ENCODE measurements at places on chromosomes 3 and 15. TPM values are rescaled to one million over a fixed set of nuclear protein-coding genes. Genes with fewer than 3 reads are reported as not detected.

Gene GOLGA8J
- total RNA-seq: not detected

DNA sequence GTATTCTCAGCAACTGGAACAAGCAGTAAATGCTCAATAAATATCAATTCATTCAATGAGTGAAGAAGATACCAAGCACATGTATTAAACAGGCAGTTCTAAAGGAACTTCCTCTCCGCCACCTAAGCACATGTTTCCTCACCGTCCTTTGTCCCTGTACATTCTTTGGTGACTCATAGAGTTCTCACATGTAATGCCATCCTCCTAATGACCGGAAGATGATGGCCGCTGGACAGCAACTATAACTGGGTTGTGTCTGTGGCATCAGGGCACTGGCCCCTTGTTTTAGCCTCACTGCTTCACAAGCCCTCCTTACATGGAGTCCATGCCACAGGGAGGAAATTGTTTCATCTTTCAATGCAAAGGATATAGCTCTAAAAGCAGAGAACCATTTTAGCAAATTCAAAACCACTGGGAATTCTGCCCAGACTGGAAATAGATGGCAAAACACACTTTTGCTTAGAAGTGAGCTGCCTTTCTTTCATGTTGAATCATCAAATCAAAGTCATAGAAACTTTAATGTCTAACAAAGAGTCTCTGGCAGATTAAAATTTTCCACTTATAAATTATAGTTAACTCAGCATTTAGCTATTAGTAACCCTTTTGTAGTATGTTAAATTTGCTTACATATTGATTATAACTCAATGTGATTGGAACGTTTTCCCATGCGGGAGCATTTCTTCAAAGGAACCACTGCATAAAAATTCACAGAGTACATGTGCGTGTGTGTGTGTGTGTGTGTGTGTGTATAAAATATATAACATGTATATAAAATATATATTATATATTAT, 74.1 kb downstream of the GAP43 start:
- no peak for DNase-seq

DNA sequence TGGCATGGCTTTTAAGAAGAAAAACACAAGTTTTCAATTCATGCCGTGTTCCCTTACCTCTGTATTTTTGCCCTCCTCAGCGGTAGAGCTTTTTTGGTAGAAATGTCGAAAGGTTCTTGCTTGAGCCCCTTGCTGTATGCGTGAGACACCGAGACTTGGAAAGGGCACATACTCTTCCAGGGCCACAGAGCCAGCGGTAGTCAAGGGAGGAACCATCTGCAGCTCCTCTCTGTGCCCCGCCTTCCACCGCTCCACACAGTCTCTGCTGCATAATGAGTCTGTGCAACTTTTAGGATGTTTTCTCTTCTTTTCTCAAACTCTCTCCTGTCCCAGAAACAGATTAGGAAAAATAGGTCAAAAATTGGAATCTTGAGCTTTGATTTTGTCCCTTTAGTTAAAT, 77.5 kb downstream of the LPP start:
- DNase-seq: no peak

- peak; percentile 40 for DNase-seq
These were observed 683.7 kb upstream of the CBLB start for GRCh38 chr3:106552351-106553043.

DNA sequence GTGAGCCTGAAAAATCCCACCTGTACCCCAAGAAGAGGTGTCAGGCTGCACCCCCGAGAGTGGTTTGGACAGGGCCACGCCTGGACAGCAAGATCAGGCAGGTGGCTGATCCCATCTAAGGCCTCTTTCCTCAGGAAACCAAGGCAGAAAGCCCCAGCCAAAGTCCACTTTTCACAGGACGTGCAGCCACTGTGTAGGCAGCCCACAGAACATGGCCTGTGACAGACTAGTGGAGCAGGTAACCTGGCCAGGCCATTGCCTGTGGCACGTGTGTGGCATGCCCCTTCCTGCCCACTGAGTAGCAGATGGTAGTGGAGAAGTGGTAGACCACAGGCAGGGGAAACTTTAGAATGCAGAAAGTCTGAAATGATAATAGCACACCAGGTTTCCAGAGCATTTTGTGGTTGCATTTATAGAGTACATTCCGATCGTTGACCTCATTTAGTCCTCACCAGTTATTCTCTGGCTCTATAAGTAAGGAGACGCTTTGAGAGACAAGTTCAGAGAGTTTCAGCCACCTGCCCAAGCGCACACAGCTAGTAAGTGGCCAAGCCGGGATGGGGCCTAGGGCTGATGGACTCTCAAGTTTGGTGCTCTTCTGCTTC, 68.7 kb downstream of the AAGAB start:
- no peak for DNase-seq

- DNase-seq: no peak
These were observed 156.2 kb downstream of the ZNF621 start for GRCh38 chr3:40680685-40681657.

GRCh38 chr3:106206146-106206545, 337.3 kb upstream of the CBLB start:
- DNase-seq: peak; percentile 54

DNA sequence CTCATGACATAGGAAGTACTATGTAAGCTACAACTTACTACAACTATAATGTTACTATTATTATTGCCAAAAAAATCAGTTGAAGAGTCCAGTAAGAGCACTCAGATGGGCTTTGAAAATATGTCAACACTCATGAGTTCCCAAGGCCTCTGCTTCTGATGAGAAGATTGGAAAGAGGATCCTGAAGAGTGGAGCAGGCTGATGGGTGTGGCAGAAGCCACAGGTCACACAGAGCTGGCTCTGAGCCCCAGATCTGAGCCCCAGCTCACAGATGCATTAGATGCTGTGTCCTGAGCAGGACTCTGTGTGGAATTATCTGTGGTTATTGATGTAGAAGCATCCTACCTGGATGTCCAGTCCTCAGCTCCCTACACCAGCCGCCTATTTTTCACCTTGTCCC, 65.6 kb downstream of the SPSB4 start:
- DNase-seq: no peak

GRCh38 chr3:187919048-187919447, 173.8 kb upstream of the BCL6 start:
- peak; percentile 93 for DNase-seq

Gene SLC27A2
- total RNA-seq: not detected

DNA sequence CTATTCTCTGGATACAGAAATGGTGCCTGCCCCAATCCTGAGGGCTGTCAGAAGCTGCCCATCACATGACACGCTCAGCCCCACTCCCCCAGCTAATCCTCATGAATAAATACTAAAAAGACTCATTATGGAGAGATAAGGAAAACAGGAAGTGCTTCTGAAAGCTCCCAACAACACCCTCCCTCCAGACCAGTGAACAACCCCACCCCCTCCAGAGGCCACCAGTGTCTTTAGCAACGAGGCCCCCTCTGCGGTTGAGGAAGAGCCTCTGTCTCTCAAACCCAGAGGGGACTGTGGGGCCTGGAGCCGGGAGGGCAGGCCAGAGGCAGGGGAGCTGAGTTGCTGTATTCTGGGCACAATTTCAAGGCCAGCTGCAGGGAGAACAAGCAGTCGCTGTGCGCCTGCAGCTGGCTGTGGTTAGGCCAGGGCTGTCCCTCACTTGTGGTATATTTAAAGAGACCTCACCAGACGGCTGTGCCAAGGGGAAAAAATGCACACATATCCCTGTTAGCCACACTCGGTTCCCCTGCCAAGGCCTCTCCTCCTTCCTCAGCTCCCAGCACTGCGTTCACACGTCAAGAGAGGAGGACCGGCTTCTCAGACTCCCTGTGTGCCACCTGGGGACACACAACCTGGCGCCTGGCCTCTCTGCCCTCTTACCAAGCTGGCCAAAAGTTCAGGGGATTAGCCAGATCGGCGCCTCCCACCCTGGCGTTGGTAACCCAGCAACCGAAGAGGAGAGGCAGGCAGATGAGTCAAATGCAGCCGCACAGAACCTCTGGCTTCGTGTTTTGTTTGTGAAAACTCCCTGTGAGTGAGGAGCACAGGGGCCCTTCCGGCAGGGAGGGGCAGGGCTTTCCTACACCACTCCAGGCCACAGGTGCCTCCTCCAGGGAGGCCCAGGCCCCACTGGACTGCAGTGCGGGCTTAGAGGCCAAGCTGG, 101.2 kb upstream of the ETV5 start:
- peak; percentile 46 for DNase-seq

DNA sequence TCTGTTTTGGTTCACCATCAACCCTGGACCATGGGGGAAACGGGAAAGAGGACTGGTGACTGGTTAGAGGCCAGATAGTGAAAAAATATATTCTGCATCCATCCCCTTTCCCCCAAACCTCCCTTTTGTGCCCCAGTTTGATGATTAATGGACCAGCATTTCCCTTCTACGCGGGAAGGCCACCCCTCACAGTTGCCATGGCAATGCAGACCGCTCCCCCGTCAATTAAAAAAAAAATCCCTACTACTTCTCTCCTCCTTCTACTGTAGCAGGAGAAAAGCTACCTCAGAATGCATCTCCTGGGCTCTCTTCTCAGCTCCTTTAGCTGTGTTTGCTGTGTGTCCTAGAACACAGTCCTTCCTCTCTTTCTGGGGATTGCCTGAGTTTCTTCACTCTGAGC, 4.0 kb downstream of the BAHD1 start:
- no peak for DNase-seq

DNA sequence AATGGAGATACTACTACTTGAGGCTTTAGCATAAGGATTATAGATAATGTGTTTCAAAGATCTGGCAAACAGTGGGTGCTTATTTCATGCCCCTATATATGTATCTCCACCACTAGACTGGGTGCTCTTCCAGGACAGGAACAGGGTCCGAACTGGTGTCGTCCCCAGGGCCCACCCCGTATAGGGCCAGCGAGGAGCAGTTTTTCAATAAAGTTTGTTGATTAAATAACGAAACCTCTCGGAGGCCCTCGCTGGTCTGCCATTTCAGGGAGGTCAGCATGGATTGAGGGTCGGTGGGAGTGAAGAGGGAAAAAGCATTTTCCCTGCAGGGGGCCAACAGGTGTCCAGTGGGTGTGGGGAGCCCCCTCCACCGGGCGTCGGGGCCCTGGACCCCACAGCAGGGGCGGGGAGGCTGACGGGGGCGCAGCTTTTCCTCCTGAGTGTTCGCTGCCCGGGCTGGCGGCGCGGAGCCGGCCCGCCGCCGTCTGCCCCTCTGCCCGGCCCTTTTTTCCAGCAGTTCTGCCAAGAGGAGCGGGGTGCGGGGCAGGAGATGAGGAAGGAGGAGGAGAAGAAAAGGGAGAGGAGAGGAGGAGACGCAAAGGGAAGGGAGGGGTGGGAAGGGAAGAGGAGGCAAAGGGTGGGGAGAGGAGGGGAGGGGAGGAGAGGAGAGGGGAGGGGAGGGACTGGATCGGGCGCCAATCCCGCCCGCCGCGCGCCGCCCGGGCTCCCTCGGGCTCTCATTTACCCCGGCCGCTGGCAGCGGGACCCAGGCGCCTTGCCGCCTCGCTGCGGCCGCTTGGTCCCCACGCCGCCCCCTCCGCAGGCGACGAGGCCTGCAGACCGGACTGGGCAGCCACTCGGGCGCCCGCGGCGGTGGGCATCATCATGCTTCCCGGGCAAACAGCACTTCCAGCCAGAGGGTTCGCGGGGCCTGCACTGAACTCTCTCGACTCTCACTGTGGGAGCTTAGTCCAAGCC, 66.3 kb downstream of the ISG20 start:
- DNase-seq: no peak

DNA sequence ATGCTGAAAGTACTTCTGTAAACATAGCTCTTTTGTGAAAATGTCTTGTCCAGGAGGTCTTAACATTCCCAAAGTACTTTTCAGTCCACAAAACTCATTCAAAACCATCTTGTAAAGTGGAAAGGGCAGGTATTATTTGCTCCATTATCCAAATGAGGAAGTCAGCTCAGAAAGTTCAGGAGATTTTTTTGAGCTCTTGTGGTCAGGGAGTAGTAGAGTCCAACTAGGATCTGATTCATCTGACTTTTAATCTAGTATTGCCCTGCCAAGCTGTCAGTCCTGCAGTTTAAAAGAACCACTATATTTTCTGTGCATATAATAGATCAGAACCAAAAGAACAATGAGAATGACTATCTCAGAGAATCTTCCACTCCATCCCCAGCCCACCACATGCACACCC, 83.5 kb downstream of the FOXB1 start:
- no peak for DNase-seq

Gene ZNF639
- 63.5 TPM for total RNA-seq

DNA sequence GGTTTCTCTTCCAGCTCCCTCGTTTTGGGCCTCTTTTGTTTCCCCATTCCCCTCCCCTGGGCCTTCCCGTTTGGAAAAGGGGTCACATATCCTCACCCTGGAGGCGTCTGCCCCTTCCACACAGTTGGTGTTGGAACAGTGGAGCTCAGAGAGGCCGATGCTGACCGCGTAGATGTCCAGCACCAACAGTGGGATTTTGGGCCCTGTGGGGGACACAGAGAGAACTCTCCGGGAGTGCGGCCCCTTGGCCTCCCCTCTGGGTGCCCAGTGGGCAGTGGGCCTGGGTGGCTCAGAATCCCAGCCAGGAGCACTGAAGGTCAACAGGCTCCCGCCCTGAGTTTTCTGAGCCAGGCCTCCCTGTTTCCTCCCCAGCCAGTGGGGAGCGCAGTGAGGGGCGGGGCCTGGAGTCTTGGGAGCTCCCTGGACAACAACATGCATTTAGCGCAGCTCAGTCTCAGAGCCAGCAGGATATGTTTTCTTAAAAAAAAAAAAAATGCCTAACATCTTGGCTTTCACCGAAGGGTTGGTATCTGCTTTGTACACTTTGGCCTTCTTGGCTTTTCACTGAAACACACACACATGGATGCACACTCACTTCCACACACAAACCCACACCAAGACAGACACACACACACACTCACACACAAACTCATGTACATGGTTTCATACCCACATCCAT, 670 bp upstream of the ISLR start:
- DNase-seq: no peak

Gene GRM7
- total RNA-seq: not detected

GRCh38 chr3:42055291-42055690, 35.9 kb upstream of the TRAK1 start:
- no peak for DNase-seq

- no peak for DNase-seq
These were observed 67.0 kb downstream of the TNIK start for GRCh38 chr3:171393032-171393744.

Gene CPNE9
- total RNA-seq: not detected

GRCh38 chr15:92243227-92243626, 150.5 kb upstream of the ST8SIA2 start:
- no peak for DNase-seq

DNA sequence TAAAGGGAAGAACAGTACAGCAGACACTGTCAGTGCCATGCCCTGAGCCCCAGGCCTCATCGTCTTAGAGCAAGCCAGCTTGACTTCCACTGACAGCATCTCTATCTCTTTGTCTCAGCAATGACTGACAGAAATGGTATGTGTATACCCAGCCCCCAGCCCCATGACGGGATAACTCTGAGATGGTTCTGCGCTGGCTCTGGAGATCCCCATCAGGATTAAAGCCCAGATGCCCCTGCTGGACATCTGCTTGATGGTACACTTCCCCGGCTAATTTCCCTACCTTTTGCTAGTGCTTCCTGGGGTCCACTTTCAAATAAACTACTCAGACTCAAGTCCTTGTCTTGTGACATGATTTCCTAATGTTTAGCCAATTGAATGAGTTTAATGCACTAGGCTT, 7.6 kb downstream of the NMNAT3 start:
- no peak for DNase-seq

GRCh38 chr3:5497497-5497896, 310.0 kb downstream of the EDEM1 start:
- DNase-seq: no peak
